ENCODE measurements at places on chromosomes 7 and 10. TPM values are rescaled to one million over a fixed set of nuclear protein-coding genes. Genes with fewer than 3 reads are reported as not detected.

The CYP2E1 gene
- total RNA-seq = 3.0 TPM

- H3K4me1 ChIP-seq = peaks cover 34% of the 10 kb centered on the region
- no peak overlapping the region for H3K27ac ChIP-seq
- peaks cover 17% of the 10 kb centered on the region for H3K36me3 ChIP-seq
- no peaks in the 10 kb centered on the region for H3K27me3 ChIP-seq
- DNase-seq = no peak
- no peak overlapping the region for H3K4me3 ChIP-seq
Measured at GRCh38 chr7:150811-151221, 41.6 kb upstream of the FAM20C start.

GRCh38 chr10:23694446-23694920 is 255.6 kb downstream of the OTUD1 start:
- H3K36me3 ChIP-seq = no peaks in the 10 kb centered on the region
- H3K4me3 ChIP-seq = no peak overlapping the region
- no peaks in the 10 kb centered on the region for H3K27me3 ChIP-seq
- H3K27ac ChIP-seq = no peak overlapping the region
- no peaks in the 10 kb centered on the region for H3K4me1 ChIP-seq
- no peak for DNase-seq

DNA sequence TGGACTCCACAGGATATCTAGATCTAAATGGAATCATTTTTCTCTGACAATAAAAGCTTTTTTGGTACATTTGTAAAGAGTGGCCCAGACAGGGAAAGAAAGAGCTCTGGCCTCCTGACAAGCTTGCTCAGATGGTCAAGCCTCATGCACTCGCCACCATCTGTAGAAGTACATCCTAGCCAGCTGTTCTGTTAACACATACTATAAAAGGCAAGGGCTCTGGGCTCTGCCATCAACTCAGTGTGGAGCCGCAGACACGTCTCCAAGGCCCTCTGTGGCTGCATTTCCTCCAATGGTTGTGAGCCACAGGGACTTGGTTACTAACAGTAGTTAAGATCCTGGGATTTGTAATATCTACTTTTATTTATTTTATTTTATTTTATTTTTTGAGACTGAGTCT is 70.8 kb upstream of the KDM7A start:
- no peak overlapping the region for H3K27ac ChIP-seq
- H3K4me1 ChIP-seq = peaks cover 13% of the 10 kb centered on the region
- H3K4me3 ChIP-seq = no peak overlapping the region
- H3K36me3 ChIP-seq = no peaks in the 10 kb centered on the region
- no peaks in the 10 kb centered on the region for H3K27me3 ChIP-seq

- H3K4me1 ChIP-seq = no peaks in the 10 kb centered on the region
- H3K36me3 ChIP-seq = no peaks in the 10 kb centered on the region
- H3K27me3 ChIP-seq = no peaks in the 10 kb centered on the region
Measured at GRCh38 chr10:6333086-6333485, 130.4 kb downstream of the PFKFB3 start.

Data from PC-9 (cell line).